ENCODE measurements at places on chromosomes 7 and 10.

DNA sequence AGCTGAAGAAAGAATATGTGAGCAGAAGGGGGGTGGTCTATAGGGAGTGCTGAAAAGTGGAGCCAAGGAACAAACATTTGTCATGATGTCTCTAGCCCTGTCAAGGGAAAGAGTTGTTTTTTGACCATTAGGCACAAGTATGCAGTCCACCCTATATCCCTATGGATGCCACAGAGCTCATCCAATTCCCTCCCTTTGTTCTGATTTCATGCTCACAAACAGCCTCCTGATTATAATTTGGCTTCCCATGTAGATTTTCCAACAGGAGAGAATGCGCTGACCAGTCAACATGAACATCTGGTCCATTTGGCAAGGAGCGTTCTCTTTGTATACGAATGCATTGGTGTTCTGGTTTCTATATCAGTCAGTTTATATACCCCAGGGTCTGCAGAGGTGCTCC is 12.1 kb upstream of the CEP41 start:
- DNase-seq = no peak

- DNase-seq = no peak
These were observed 130.6 kb downstream of the PLXDC2 start for GRCh38 chr10:19946791-19947190.

DNA sequence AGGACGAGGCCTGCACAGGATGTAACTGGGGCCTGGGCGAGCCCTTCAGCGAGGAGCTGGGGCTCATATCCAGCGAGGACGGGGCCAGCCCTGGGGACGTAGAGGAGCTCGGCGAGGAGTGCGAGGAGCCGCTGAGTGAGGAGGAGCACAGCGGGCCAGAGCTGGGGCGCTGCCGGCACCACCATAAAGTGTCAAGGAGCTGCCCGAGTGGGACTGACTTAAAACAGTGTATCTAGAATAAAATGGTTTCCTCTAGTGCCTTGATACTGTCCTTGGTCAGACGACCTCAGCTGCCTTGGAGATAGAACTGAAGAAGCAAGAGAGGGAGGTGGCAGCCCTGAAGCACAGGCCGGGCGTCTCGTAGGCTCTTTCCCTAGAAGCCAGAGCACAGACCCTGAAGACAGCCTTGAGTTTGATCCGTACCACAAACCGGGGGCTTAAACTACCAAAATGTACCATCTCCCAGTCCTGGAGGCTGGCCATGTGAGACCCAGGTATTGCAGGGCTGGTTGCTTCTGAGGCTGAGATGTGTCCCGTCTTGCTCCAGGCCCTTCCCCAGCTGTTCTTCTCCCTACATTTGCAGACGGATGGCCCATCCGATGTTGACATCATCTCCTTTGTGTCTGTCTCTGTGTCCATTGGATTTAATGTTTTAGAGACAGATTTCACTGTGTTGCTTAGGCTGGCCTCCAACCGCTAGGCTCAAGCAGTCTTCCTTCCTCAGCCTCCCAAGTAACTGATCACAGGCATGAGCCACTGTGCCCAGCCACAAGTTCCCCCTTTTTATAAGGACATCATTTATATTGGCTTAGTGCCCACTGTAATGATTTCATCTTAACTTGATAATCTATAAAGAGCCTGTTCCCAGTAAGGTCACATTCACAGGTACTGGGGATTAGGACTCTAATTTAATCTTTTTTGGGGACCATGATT is 35.8 kb downstream of the DNAJB6 start:
- no peak for DNase-seq

- peak; percentile 37 for DNase-seq
These were observed 72.2 kb downstream of the TBXAS1 start for GRCh38 chr7:139901056-139901795.

DNA sequence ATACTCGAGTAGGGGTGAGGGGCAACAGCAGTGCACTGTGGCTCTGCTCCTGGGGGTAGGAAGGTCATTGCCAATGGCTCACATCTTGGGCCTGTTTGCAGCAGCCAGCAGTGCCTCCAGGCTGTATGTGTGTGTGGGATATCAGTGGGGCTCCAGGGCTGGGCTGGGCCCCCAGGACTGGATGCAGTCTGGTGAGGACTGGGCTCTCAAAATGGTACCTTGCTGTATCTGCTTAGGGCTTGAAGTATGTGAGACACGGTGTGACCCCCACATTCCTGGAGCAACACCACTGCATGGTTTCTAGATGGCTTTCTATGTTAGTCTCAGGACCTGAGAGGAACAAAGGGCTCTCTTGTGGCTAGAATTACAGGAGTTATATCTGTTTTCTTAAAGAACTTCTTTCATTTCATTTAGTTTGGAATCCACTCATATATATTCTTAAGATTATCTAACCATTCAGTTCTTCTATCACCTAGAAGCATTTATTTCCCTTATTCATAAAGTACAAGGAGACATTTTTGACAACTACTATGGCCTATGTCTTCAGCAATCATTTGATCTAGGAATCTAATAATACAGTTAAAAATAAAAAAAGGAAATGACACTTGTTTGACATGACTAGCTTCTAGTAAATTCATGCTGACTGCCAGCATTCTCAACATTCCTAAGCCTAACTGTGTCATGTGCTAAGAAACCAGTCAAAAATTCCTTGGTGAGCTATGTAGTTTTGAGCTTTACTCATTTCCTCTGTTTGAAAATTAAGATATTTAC is 443.2 kb upstream of the SEMA3A start:
- DNase-seq = no peak

DNA sequence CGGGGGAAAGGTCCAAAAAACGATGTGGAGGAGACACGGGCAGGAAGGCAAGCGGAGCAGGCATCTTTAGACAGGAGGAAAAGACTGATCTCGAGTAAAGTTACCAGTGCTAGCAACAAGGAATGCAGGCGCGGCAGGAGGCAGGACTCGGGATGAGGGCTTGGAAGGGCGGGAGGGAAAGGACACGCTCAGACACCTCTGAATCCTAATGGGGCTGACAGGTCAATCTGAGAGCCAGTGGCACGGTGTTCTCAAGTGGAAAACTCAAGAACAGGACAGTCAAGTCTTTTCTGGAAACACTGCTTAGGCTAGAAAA is 155.3 kb upstream of the COBL start:
- DNase-seq = no peak

GRCh38 chr10:128609460-128609859 is 483.2 kb upstream of the MKI67 start:
- DNase-seq = no peak

DNA sequence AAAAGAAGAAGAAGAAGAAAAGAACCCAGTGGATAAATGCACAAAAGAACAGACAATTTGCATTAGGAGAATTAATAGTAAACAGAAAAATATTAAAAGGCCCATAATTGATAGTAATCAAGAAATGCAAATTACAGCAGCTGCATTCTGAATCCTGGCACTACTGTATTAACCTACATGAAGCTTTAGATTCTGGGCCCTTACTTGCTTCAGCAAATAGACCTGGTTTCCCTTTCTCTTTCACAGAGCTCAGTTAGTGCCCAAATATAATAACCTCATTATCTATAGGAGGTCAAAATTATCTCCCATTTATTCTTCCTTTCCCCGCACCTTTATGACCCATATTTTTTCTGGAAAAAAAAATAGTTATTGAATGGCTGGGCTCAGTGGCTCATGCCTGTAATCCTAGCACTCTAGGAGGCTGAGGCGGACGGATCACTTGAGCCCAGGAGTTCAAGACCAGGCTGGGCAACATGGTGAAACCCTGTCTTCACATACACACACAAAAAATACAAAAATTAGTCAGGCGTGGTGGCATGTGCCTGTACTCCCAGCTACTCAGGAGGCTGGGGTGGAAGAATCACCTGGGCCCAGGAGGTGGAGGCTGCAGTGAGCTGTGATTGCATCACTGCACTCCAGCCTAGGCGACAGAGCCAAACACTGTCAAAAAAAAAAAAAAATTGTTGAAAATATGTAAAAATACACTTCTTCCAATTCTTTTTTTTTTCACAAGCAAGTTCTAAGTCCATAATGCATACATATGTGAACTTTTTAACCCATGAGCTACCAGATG is 36.0 kb upstream of the PIK3AP1 start:
- no peak for DNase-seq

DNA sequence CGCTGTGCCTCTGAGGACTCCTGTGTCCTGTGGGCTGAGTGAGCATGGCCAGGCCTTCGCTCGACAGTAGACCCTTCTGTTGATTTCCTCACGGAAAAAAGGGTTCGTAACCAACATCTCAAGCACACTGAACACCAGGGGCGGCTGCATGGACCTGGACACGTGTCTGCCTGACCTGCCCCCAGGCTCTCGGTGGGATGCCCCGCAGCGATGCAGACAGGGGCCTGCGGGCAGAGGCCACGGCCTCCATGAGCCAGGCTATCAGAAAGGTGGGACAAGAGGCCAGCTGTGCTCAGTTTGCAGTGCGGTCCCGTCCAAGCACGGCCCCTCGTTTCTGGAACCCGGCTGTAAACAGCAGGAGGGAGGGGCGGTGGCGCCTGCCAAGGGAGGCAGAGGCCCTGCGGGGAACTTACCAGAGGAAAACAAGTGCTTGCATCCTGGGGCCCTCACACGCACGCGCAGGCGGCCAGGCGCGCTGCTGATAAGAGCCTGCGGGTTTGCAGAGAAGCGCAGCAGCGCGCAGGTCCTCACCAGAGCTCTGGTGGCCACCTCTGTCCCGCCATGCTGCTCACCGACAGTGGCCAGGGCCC is 10.6 kb downstream of the GPR146 start:
- DNase-seq = no peak

DNA sequence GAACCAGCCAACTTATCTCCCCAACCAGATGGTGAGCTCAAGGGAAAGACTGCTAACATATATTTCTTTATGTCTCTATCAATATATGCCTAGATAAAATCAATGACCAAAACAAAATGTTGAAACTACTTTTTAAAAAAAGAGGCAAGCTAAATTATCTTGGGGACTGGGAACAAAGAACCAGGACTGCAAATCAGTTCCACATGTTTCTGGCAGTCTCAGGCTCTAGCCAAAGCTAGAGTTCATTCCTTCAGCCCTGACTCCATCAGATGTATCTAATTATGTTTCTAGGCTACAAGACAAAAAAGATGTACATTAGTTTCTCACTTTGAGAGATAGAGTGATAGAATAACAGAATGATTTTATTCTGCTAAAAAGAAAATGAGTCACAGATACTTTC is 1290.3 kb upstream of the SORCS1 start:
- DNase-seq = no peak

- DNase-seq = no peak
These were observed 27.8 kb upstream of the PLCE1 start for GRCh38 chr10:93965911-93966310.

GRCh38 chr7:24921362-24921679 is 58.7 kb downstream of the OSBPL3 start:
- DNase-seq = no peak

- no peak for DNase-seq
These were observed 51.0 kb downstream of the BTRC start for GRCh38 chr10:101405001-101405400.

GRCh38 chr7:45921699-45922519 is 837 bp upstream of the IGFBP3 start:
- no peak for DNase-seq

DNA sequence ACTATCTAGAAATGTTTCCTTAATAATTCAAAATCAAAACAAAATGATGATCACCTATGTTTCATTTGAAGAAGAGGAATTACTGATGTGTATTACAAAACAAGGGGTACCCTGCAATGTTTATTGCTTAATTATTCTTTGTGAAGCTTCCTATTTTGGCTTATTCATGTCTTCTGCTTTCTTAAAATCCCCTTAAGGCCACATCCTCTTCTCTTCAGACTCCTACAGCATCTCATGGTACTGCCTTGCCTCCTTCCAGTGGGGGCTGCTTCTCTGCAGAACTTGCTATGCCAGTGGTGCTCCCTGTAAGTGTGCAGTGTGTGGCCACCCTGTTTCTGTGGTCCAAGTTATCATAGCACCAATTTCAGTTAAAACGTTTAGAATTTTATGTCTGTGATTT is 35.0 kb downstream of the CCDC146 start:
- DNase-seq = peak; percentile 15

- no peak for DNase-seq
These were observed 41.6 kb downstream of the DNAJB9 start for GRCh38 chr7:108611268-108611667.

GRCh38 chr7:101236292-101236835 is 1.2 kb downstream of the CLDN15 start:
- DNase-seq = no peak

GRCh38 chr10:123463181-123463580 is 203.0 kb upstream of the GPR26 start:
- DNase-seq = no peak

DNA sequence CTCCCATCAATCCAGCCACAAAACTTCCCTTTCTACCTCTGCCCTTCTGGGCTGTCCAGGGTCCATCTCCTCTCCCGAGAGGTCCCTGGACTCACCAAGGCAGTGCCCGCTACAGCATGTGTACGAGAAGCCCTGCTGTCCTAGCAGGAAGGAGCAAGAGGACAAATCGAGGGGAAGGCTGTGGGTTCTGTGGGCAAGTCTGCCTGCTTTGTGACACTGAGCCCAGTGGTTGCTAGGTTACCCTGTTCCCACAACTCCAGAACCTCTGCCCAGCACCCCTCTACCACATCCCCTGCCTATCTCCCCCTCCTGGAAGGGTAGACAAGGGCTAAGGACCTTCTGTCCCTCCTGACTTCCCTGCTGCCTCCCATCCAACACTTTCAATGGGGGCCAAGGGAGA is at the start of gene TBATA:
TSS of gene TBATA (minus strand) at position 188 of the 400 bp plus-strand sequence. CDS start 1,998 bp downstream, outside the sequence.
- DNase-seq = no peak

Measured in GM12864 (cell line).